WTC11 (cell line): ENCODE measurements at places on chromosomes 3 and 15. TPM values are rescaled to one million over a fixed set of nuclear protein-coding genes. Genes with fewer than 3 reads are reported as not detected.

- no peaks in the 10 kb centered on the region for H3K27me3 ChIP-seq
- H3K4me3 ChIP-seq: no peak overlapping the region
- H3K27ac ChIP-seq: peak overlapping the region; percentile 94
- DNase-seq: peak; percentile 57
- peaks cover 28% of the 10 kb centered on the region for H3K4me1 ChIP-seq
These were observed 60.2 kb downstream of the PLXNA1 start for GRCh38 chr3:127043041-127043641.

GRCh38 chr3:120506076-120506827 is 55.5 kb upstream of the FSTL1 start:
- no peak for DNase-seq
- H3K4me3 ChIP-seq: no peak overlapping the region
- H3K4me1 ChIP-seq: peaks cover 28% of the 10 kb centered on the region
- no peaks in the 10 kb centered on the region for H3K27me3 ChIP-seq
- peaks cover 29% of the 10 kb centered on the region for H3K36me3 ChIP-seq
- H3K27ac ChIP-seq: no peak overlapping the region

GRCh38 chr3:56410576-56410975 is 57.7 kb downstream of the ERC2 start:
- no peaks in the 10 kb centered on the region for H3K27me3 ChIP-seq
- H3K27ac ChIP-seq: no peak overlapping the region
- DNase-seq: no peak
- H3K36me3 ChIP-seq: peaks cover 12% of the 10 kb centered on the region
- H3K4me3 ChIP-seq: no peak overlapping the region

The SLC2A2 gene
- total RNA-seq: 0.16 TPM in 1 of 3 replicates, not detected in the others

GRCh38 chr15:73584699-73585420 is 48.3 kb downstream of the NPTN start:
- no peaks in the 10 kb centered on the region for H3K27me3 ChIP-seq
- no peak for DNase-seq
- 0 out of 2 replicates have a peak, but pooled peaks cover 3% of the 10 kb centered on the region for H3K4me1 ChIP-seq
- H3K36me3 ChIP-seq: peaks cover 62% of the 10 kb centered on the region

DNA sequence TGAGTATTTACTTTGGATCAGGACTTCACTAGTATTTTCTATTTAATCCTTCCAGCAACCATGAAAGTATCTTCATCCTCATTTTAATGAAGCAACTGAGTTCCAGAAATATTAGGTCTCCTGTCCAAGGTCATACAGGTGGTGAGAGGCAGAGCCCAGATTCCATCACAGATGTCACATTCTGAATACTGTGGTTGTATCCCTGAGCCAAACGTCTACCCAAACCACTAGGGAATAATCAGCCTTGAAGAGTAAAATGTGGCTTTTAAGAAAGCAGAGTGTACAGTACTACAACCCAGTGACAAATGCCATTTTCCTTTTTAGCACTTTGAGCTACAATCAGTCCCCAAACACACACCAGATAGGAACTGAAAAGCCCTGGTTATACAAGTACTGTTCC is 93.3 kb upstream of the TRIM42 start:
- peaks cover 21% of the 10 kb centered on the region for H3K4me1 ChIP-seq
- H3K27ac ChIP-seq: no peak overlapping the region
- no peak overlapping the region for H3K4me3 ChIP-seq
- H3K27me3 ChIP-seq: no peaks in the 10 kb centered on the region; the same call in 1 of the 2 replicates
- peaks cover 3% of the 10 kb centered on the region; the same call in 1 of the 2 replicates for H3K36me3 ChIP-seq

DNA sequence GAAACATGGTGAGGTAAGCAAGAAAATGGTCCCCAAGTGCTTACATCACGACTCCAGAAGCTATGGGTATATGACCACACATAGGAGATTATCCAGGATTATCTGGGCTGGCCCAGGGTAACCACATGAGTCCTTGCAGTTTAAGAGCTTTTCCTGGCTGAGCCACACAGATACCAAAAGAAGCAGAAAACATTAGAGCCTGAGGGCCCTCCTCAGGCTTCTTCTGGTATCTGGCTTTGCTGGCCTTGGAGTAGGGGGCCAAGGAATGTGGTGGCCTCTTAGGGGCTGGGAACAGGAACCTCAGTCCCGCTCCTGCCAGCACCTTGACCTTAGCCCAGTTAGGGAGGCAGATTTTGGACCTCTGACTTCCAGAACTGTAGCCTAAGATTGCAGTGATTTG is 259.1 kb downstream of the KCNMB2 start:
- no peaks in the 10 kb centered on the region for H3K27me3 ChIP-seq
- H3K27ac ChIP-seq: no peak overlapping the region
- no peak overlapping the region for H3K4me3 ChIP-seq
- DNase-seq: peak; percentile 24

DNA sequence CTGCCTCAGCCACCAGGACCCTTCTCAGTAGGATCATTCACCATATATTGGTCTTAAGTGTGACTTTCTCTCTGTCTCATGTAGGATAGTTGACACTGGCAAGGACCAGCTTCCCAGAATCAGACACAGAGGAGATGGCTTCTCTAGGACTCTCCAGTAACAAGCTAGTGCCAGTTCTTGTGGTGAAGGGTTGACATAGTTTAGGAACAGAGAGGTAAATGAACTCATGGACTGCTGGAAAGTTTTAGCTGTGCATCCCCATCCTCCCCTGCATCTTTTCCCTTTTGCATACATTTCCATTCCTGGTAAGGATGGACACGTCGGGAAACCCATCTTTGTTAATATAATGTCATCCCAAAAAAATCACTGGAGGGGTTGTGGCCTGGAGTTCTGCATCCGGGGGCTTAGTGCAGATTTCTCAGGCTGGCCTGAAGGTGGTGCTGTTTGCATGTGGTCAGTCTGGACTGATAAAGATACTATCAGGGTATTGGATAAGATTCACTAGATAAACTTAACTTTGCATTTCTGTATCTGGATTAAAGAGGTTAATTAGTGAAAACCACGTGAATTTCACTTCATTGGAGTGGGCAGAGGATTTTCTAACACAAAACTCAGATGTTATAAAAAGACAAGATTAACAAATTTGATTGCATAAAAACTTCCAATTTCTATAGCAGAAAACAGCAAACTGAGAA is 110.8 kb downstream of the TBC1D2B start:
- H3K4me3 ChIP-seq: no peak overlapping the region
- no peaks in the 10 kb centered on the region for H3K36me3 ChIP-seq
- peak; percentile 64 for DNase-seq

DNA sequence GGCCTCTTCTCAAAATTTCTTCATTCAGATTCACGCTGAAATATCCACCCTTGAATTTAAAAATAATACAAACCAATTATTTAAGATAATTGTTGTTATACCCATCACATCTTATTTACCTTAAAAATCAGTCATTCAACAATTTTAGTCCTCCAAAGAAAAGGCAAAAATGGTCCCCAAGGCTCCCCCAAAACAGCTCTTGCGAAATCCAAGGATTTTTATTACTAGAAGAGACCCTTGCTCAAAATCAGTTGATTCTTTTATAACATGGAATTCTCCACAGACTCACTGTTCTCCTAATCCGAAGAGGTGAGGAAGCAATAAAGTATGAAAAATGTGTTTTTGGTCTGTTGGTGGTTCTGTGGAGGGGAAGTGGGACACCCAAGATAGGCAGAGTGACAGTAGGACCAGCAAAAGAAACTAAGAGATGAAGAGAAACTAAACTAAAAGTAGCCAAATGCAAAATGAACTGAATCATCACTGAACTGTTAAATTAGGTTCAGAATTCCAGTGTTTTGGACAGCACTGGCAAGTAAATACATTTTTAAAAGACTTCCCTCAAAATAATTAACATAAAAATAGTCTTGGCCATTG is 19.1 kb upstream of the PLCH1 start:
- no peak for DNase-seq
- H3K36me3 ChIP-seq: peaks cover 4% of the 10 kb centered on the region
- peaks cover 5% of the 10 kb centered on the region for H3K4me1 ChIP-seq
- no peak overlapping the region for H3K4me3 ChIP-seq

The POC1A gene
- 31.3 to 36.2 TPM (median 34.9 TPM) in 3 replicates for total RNA-seq

DNA sequence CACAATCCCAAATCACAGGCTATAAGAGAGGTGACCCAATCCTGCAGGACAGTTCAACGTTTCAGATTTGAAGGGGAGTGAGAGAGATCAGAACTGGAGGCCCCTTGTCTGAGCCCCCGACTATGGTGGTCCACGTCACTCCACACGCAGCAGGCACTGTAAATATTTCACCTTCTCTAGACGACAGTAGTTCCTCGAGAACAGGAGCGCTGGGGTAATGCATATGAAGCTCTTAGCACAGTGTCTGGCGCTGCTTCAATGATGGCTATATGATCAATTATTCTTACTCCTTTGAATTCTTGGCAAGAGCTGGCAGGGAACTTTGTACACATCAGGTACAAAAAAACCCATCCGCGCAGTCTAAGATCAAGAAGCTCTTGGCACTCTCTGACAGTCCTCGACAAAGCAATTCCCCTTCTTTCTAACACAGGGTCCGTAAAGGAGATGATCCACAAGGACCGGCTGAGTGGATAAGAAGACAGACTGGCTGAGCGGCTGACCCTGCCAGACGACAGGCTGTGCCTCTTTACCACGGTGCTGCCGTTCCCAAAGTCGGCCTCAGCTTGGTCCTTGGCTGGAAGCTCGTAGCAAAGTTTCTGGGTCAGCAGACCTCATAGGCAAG is 522 bp upstream of the NRROS start:
- H3K27ac ChIP-seq: no peak overlapping the region
- no peaks in the 10 kb centered on the region for H3K36me3 ChIP-seq
- DNase-seq: no peak
- H3K4me3 ChIP-seq: peak overlapping the region; percentile 62
- H3K27me3 ChIP-seq: peaks cover 23% of the 10 kb centered on the region
- H3K4me1 ChIP-seq: peaks cover 31% of the 10 kb centered on the region

The ROBO2 gene
- total RNA-seq: 11.7 to 12.4 TPM (median 12.0 TPM) in 3 replicates

The SLC22A14 gene
- 0.09 TPM in 1 of 3 replicates, not detected in the others for total RNA-seq

DNA sequence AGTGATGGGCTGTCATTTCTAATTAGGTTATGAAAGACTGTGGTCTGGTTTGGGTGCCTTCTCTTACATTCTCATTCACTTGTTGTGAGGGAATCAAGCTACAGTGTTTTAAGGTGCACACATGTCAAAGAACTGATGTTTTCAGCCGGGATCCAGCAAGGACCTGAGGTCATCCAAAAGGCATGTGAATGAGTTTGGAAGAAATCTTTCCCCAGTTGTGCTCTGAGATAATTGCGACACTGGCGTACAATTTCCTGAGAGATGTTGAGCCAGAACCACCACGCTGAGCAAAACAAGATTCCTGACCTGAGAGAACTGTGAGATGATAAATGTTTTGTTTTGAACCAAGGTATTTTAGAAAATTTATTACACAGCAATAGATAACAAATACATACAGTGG is 295.3 kb upstream of the SLITRK3 start:
- no peak overlapping the region for H3K4me3 ChIP-seq
- no peaks in the 10 kb centered on the region for H3K27me3 ChIP-seq
- no peaks in the 10 kb centered on the region for H3K36me3 ChIP-seq
- no peaks in the 10 kb centered on the region for H3K4me1 ChIP-seq
- no peak for DNase-seq
- H3K27ac ChIP-seq: no peak overlapping the region

DNA sequence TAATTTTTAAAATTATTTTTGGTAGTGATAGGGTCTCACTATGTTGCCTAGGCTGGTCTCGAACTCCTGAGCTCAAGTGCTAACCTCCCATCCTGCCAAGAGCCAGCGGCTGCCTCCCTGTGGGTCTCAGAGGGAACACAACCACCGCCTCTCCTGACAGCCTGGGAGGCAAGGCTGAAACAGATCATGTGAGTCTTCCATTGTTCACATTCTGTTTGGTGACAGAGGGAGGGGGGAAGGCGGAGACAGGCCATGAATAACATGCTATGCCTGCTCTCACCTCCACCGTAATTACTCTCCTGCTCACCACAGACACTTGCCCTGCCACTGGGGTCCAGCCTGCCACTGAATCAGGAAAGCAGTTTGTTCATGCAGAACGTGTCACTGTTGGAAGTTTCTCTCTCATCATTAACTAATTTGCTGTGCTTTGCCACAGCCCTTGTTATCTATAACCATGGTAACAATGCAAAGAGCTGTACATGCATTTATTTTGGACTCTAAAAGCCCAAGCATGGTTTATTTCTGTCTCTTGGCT is 78.4 kb upstream of the RASGRF1 start:
- H3K4me1 ChIP-seq: peaks cover 24% of the 10 kb centered on the region
- no peak overlapping the region for H3K4me3 ChIP-seq
- H3K36me3 ChIP-seq: no peaks in the 10 kb centered on the region
- peak; percentile 57 for DNase-seq
- H3K27ac ChIP-seq: no peak overlapping the region

DNA sequence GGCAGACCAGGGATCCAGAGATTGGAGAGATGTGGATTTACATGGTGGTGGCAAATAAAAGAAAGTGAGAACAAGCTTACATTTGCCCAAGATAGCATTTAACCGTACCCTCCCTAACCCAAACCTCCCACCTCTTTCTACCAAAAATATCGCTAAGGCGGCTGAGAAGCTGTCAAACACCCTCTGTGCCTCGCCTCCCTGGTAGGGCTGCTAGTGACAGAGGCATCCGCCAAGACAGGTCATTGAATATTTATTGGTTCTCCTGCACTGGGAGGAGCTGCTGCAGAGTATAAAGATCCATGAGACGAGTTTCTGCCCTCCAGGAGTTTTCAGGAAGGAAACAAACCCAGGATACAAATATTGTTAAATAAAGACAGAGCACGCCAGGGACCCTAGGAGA is 107.3 kb upstream of the TMC3 start:
- H3K4me3 ChIP-seq: no peak overlapping the region
- peaks cover 23% of the 10 kb centered on the region for H3K4me1 ChIP-seq
- no peaks in the 10 kb centered on the region for H3K27me3 ChIP-seq
- DNase-seq: no peak

DNA sequence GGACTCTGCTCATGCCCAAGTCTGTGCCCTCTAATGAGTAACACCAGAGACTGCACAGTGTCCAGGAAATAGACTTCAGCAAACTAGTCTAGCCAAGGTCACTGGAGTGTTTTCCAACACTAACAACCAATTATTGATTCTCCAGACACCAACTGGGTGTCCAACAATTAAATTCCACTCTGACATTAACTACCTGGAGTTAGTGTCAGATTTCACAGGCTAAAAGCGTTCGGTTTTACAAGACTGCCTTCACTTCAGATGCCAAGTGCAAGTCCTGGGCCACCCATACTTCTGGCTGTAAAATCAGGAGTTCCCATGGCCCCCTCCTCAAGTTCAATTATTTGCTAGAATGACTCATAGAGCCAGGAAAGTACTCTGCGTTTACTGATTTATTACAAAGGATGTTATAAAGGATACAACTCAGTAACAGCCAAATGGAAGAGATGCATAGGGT is 20.8 kb upstream of the CFAP161 start:
- no peak overlapping the region for H3K4me3 ChIP-seq
- peaks cover 21% of the 10 kb centered on the region for H3K4me1 ChIP-seq
- no peaks in the 10 kb centered on the region for H3K36me3 ChIP-seq
- H3K27ac ChIP-seq: no peak overlapping the region
- DNase-seq: no peak
- peaks cover 17% of the 10 kb centered on the region for H3K27me3 ChIP-seq
